ELF-1 (cell line): ENCODE measurements at places on chromosomes 13 and 19.
A peak's percentile ranks its signal among the peaks of the same experiment; 100 is the strongest.

- no peak for DNase-seq
Measured at GRCh38 chr13:48476215-48476614, 56.7 kb downstream of the RCBTB2 start.

GRCh38 chr13:111211789-111212516, 96.8 kb downstream of the ARHGEF7 start:
- peak; percentile 67 for DNase-seq

DNA sequence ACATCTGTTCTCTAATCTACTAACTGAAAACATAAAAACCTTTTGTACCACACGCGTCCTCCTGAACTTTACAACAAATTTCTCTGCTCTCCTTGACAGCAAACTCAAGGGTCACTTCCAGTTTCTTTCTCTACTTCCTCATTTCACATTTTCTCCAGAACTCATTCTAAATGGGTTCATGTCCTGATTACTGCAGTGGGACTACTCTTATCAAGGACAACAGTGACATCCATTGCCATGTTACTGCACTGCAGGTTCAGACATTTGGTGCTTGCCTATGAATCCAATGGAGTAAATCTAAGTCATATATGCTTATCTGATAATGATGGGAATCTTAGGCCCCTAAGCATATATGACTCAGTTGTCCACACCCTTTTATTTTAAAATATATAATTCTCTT, 35.3 kb downstream of the FPR3 start:
- no peak for DNase-seq

DNA sequence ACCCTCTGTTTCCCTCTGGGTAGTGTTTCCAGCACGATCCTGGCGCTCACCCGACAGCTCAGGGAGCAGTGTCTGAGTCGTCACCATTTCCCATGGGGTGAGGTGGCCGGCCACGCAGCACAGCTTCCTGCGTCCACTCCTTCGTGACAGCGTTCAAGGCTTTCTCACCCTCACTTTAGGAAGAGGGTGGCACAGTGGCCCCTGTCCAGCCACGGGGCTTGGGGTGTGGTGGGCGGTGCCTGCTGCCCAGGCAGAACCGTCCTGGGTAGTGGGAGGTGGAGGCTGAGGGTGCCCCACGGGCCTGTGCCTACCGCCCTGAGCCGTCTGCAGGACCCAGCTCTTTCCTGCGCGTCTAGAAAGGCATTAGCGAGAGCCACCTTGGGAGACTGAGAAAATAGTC, 21.9 kb downstream of the LAMP1 start:
- no peak for DNase-seq

DNA sequence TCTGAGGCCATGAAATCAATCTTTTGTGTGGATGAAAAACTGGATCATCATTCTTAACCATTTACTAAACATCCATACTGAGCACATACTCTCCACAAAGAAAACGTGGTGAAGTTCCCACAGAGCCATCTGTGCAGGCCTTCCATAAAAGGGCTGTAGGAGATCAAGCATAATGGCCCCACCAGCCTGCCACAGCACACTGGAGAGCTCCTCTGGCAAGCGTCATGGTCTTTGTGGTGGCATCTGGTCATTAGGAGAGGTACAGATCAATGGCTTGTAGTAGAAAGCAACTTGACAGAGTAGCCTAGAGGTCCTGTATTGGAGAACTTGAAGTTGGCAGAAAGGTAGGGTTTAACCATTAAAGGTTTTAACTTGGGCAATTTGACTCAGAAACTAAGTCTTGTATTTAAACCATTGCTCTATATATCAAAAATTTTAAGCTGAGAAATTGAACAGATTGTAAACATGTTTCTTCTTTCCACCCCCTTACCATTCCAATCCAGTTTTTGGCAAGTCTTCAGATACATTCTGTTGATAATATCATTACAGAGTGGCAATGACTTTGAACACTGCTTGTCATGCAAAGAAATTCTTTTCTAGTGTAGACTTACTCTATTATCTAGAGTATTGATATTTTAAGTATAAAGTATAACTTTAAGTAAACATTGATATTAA, 128.3 kb downstream of the LMO7 start:
- DNase-seq = no peak

GRCh38 chr13:106112191-106112590, 423.3 kb downstream of the EFNB2 start:
- DNase-seq = no peak

GRCh38 chr19:15108845-15109767, 1.9 kb downstream of the SYDE1 start:
- DNase-seq = no peak

DNA sequence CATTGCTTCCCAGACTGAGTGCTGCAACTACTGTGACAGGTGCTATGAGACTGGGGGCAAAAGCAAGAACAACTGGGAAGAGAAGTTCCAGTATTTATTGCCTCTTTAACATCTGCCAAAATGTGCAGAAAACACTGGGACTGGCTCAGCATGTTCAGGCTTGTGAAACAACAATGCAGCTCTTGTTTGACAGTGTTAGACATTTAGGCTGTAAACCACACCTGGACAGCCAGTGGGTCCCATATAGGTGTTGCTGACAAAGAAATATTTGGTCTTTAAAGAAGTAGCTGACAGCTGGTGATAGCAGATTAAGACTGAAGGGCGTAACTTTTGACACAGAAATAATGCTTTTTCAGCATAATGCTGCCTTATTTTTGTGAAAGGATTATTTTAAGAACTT, 88.1 kb downstream of the STOML3 start:
- no peak for DNase-seq

GRCh38 chr13:44124352-44124751, 244.6 kb downstream of the LACC1 start:
- DNase-seq = no peak

GRCh38 chr19:31597616-31598015, 248.4 kb upstream of the TSHZ3 start:
- DNase-seq = no peak

GRCh38 chr13:108895220-108895704, 265.9 kb downstream of the MYO16 start:
- DNase-seq = no peak

- DNase-seq = peak; percentile 4
Measured at GRCh38 chr13:107864543-107865317, 350.6 kb downstream of the LIG4 start.

GRCh38 chr13:73891805-73892204, 242.4 kb downstream of the KLF12 start:
- no peak for DNase-seq

DNA sequence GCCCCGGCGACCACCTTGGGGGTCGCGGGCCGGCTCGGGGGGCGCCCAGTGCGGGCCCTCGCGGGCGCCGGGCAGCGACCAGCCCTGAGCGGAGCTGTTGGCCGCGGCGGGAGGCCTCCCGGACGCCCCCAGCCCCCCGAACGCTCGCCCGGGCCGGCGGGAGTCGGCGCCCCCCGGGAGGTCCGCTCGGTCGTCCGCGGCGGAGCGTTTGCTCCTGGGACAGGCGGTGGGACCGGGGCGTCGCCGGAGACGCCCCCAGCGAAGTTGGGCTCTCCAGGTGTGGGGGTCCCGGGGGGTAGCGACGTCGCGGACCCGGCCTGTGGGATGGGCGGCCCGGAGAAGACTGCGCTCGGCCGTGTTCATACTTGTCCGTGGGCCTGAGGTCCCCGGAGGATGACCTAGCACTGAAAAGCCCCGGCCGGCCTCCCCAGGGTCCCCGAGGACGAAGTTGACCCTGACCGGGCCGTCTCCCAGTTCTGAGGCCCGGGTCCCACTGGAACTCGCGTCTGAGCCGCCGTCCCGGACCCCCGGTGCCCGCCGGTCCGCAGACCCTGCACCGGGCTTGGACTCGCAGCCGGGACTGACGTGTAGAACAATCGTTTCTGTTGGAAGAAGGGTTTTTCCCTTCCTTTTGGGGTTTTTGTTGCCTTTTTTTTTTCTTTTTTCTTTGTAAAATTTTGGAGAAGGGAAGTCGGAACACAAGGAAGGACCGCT, 729 bp downstream of the STK11 start:
- no peak for DNase-seq

- DNase-seq = no peak
Measured at GRCh38 chr13:29605860-29606526, 10.5 kb upstream of the SLC7A1 start.

- DNase-seq = no peak
Measured at GRCh38 chr13:66809485-66809884, 420.7 kb downstream of the PCDH9 start.
